ENCODE measurements at places on chromosomes 5 and 9.
A peak's percentile ranks its signal among the peaks of the same experiment; 100 is the strongest.

- DNase-seq: no peak
Observed at GRCh38 chr9:100525563-100525962, 52.3 kb upstream of the CAVIN4 start.

- no peak for DNase-seq
Observed at GRCh38 chr9:26955222-26955903, 849 bp upstream of the IFT74 start.

- DNase-seq: no peak
Observed at GRCh38 chr9:911005-911404, 65.5 kb upstream of the DMRT3 start.

DNA sequence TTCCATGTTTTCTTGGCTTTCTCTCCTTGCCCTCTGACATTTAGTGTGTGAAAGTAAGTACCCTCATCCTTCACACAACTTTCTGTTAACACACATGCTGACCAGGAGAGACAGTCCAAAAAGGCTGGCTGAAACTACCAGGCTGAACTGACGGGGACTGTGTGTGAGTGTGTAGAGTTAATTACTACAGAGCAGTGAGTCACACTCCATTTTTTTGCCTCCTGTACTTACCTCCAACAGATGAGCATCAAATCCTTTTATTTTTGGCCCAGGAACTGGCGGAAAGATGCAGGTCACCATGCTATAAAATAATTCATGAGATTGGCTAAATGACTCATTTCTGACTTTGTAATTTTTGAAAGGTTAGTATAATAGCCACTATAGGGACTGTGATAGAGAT lies 20.2 kb upstream of the AGXT2 start:
- no peak for DNase-seq

DNA sequence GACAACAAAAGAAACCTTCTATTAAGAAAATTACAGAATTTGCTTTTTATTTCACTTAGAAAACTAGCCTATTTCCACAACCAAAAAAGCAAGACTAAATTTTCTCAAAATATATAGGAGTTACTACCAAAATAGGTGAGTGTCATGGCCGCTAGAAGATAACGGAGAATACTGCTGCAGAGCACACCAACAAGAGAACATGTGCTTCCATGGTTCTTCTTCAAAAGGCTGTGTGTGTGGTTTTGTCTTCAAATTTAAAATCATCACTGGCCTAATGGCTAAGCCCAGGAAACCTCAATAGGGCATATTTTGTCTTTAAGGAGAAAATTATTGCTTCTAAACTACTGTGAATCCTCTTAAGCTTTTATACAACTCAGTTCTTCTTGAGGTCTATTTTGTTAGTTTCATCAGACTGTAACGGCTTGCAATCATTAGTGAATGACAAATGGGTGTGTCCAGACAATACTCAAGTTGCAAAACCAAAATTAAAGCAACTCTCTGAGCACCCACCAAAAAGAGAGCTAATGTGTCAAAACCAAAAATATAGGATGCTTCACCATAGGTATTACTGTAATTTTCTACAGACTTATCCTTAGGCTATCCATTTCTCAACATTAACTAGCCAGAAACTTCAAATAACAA lies 3.3 kb downstream of the SETX start:
- no peak for DNase-seq

GRCh38 chr5:54754420-54754819 lies 231.0 kb downstream of the ESM1 start:
- no peak for DNase-seq

DNA sequence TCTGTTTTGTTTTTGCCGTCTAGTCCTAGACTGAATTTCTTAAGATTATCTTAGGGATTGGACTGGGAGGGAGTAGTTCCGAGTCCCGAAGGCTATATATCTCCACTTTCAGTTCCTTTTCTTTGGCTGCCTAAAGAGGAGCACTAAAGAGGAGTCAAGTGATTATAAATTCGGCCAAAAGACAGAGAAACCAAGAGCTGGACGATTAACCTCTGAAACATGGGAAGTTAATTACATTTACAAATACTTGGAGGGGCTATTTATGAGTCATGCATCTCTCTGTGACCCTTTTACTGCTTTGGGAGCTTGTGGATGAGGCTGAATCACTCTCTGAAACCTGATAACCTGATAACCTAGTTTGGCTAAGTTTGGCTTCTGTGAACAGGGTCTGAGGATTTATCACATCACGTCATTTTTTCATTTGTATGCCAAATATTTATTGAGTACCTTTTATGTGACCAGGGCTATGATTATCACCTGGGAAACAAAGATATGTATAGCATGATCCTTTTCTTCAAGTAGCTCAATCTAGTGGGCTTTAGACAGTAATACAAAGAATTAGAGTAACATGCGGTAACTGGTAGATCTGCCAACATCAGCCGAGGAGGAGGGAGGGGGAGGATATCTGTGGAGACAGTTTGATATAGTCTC lies 180.9 kb downstream of the CD180 start:
- DNase-seq: no peak

DNA sequence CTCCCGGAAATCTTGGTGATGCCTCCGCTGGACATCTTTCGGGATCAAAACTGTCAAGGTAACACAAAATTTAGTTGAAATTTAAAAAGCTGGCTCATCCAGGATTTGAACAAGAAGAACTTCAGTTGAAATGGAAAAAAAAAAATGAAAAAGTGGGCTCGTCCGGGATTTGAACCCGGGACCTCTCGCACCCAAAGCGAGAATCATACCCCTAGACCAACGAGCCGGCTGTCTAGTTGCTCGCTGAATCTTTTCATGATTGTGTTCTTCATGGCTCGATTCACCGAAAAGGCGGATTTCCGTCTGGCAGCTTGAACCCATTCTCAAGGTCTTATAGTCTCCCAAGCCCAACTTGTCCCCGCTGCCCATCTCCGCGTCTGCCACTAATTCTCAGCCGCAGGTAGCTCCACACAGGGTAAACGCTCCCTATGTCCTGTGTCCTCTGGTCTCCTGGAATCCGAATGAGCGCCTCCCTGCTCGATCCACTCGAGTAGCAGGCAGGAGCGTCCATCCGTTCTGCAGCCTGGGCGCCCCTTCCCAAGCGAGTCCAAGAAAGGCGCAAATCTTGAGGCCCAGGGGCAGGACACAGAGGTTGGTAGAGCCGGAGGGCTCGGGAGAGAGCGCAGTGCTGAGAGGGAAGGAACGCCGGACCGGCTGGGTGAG lies 16.2 kb downstream of the TRIM7 start:
- no peak for DNase-seq

DNA sequence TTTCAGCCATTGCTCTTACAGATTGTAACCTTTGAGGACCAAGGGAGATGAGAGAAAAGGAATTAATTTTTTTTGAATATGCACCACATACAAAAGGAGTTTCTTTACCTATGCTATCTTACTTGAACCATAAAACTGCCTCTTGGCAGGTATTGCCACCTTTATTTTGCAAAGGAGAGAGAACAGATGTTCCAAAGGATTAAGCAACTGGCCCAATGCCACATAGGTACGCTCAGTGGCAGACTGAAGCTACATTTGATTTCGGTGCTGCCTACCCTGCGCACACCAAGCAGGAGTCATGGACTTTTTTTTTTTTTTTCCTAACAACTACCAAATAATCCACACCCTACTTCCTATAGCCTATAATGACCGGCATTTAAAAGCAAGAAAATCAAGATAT lies 43.1 kb downstream of the SAXO1 start:
- no peak for DNase-seq

- no peak for DNase-seq
Observed at GRCh38 chr5:88607492-88607891, 275.5 kb downstream of the MEF2C start.

DNA sequence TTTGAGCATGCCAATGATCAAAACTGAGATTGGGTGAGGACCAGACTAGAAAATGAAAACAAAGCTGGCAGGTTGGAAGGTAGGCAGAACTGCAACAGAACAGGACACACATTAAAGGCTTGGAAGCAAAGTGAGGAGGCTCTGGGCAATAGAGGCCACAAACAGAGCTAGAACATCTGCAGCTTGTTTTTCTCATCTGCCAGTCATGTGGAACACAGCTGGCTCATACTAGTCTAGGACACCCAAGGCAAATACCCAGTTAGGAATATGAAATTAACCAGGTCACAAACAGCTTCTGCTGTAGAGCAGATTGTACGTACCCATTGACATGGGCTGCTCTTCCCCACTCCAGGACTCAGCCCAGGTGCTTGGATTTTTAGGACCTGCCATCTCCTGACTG lies 61.7 kb downstream of the SPEF2 start:
- no peak for DNase-seq

GRCh38 chr5:31663519-31663918 lies 24.6 kb downstream of the PDZD2 start:
- no peak for DNase-seq

GRCh38 chr5:172637110-172637580 lies 3.9 kb upstream of the NEURL1B start:
- peak; percentile 39 for DNase-seq

DNA sequence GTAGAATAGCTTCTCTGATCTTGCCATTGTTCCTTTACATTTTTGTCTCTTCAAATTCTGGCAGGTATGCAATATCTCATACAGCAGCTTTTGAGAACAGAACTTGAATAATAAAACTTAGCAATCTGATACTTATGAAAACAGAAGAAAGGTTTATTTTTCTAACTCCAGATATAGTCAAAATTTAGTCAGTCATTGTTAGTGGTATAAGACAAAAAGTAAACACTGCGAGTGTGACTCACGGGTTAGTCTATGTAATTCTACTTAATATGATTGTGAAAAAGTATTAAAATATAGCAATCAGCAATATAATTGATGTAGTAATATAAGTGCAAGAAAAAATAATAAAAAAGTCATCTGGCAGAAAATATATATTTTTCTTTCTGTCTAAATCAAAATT lies 910.4 kb downstream of the DNAH5 start:
- DNase-seq: no peak

DNA sequence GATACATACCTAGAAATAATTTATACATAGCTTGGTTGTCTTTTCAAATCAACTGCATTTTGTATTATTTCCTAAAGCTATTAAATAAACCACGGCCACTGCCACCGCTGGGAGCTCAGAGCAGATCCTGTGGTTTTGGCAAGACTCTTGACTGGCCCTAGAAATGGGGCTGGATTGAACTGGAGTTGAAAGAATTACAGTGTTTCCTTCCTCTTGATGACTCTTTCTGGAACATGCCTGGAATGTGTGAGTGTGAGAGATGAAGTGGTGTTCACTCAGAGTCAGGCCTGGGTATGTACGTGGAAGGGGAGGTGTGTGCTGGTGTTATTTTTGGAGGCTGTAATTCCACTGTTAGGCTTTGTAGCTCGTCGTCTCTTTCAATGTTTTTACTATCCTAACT lies 45.9 kb downstream of the TEK start:
- no peak for DNase-seq

- DNase-seq: no peak
Observed at GRCh38 chr9:93052791-93053540, 5.5 kb upstream of the SUSD3 start.

DNA sequence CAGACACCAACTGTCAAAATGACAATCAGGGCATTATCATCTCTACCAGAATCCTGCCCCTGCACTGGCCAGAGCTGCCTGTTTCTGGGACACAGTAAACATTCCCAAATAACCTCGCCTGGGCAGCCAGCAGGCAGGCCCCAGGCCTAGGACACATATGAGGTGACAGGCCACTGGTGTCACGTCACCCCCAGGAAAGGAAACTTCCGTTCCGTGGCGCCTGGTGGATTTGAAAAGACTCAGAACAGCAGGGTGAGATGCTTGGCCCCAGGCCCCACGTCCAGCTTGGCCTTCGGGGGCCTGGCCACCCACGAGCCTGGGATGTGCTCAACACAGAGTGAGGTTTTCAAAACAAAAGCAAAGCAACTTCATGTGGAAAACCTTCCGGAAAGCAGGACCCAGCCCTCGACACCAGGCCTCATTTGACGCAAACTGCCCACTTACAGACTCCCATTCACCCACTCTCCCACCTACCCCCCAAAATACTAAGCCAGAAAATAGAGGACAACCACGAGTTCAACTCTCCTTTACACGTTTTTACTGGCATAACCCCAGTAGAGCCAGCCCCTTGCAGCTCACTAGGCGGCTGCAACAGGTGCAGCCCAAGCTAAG lies 1.2 kb downstream of the SEMA4D start:
- DNase-seq: no peak

DNA sequence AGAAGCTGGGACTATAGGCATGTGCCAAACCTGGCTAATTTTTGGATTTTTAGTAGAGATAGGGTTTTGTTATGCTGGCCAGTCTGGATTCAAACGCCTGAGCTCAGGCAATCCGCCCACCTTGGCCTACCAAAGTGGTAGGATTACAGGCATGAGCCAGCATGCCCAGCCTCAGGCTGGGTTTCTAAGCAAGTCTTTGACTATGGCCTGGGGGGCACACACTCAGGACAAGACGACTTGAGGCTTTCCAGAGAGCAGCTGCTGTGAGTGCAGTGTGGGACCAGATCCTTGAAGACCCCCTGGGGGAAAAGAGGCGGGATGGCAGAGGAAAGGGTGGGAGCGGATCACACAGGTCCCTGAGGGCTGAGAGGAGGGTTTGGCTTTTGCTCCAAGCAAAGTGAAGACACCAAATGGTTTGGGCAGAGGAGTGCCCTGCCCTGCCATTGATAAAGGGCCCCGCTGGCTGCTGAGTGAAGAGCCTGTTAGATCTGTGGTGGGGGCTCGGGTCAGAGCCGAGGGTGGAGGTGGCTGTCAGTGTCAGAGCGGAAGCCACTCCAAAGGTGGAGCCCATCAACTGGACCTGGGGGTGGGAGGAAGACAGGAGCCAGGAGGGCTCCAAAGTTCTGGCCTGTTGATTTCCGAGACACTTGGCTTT lies 46.8 kb upstream of the FUBP3 start:
- DNase-seq: no peak

DNA sequence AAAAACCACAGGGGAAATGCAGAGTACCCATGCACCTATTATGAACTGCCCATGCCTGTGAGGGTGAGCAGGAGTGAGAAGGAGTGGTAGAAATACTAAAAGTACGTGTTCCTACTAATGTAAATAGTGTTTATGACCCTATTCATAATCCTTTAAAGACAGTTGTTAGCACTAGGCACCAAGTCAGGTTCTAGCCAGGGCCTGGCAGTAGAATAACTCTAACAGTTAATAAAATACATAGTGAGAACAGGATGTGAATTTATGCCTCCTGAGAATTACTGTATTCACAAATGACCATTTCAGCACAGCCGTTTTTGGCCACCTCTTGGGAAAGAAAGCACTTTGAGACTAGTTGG lies 103.2 kb upstream of the TARS1 start:
- no peak for DNase-seq
